ENCODE measurements at places on chromosomes 7 and 10.

- H3K27ac ChIP-seq: no peak overlapping the region
- H3K36me3 ChIP-seq: no peaks in the 10 kb centered on the region
- peaks cover 8% of the 10 kb centered on the region for H3K4me1 ChIP-seq
- no peaks in the 10 kb centered on the region for H3K27me3 ChIP-seq
- no peak overlapping the region for H3K4me3 ChIP-seq
These were observed 629.1 kb downstream of the PARD3 start for GRCh38 chr10:34185998-34186397.

- H3K36me3 ChIP-seq: no peaks in the 10 kb centered on the region
- H3K4me1 ChIP-seq: no peaks in the 10 kb centered on the region
- no peak for DNase-seq
- no peaks in the 10 kb centered on the region for H3K27me3 ChIP-seq
These were observed at the start of gene DMBT1 for GRCh38 chr10:122560279-122560804. DMBT1 (plus strand) TSS chr10:122560754; CDS start chr10:122560771, 17 bp downstream.

DNA sequence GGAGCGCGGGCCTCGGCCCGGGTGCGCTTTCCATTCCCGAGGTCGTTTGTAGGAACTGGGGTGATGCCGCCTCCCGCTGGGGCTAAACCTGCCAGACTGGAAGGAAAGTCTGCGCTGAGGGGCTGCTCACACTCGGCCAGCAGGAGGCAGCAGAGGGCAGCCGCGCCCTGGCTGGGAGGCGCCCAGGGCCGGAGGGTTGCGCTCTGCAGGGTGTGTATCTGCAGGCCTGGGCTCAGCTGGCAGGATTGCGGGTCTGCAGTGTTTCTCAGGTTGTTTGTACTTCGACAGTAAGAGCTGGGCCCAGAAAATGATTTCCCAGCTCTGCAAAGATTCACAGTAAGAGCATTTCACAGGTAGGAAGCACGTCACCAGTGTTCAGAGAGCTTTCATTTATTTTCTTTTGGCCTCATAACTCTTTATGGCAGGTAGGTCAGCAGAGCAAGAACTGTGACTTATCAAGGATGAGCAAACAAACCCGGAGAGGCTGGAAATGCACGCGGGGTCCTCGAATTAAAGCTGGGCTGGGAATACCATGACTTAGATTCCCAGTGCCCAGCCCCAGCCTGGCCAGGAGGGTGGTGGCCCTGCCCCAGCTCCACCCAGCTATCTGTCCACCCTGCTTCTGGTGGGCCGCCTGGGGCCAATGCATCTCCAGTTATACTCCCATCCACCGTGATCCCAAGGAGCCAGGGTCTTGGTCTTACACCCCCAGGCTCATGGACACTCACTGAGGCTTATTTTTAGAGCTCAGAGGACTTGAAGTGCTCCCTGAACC, 15.2 kb upstream of the PPP2R2D start:
- H3K36me3 ChIP-seq: no peaks in the 10 kb centered on the region
- H3K4me3 ChIP-seq: no peak overlapping the region
- peak; percentile 66 for DNase-seq
- no peaks in the 10 kb centered on the region for H3K27me3 ChIP-seq
- H3K27ac ChIP-seq: no peak overlapping the region
- peaks cover 4% of the 10 kb centered on the region for H3K4me1 ChIP-seq

- H3K4me3 ChIP-seq: no peak overlapping the region
- H3K4me1 ChIP-seq: no peaks in the 10 kb centered on the region
- H3K27me3 ChIP-seq: peaks cover 2% of the 10 kb centered on the region
- no peak overlapping the region for H3K27ac ChIP-seq
- H3K36me3 ChIP-seq: no peaks in the 10 kb centered on the region
- DNase-seq: no peak
These were observed 127.5 kb downstream of the WDR37 start for GRCh38 chr10:1183701-1184100.

GRCh38 chr10:96619120-96619519, 32.3 kb upstream of the TM9SF3 start:
- H3K36me3 ChIP-seq: no peaks in the 10 kb centered on the region
- H3K4me3 ChIP-seq: no peak overlapping the region
- DNase-seq: no peak

- no peaks in the 10 kb centered on the region for H3K27me3 ChIP-seq
- no peaks in the 10 kb centered on the region for H3K4me1 ChIP-seq
- H3K36me3 ChIP-seq: no peaks in the 10 kb centered on the region
- no peak overlapping the region for H3K27ac ChIP-seq
These were observed 162.6 kb upstream of the MAGI2 start for GRCh38 chr7:79615871-79616640.

- no peak overlapping the region for H3K27ac ChIP-seq
- no peak overlapping the region for H3K4me3 ChIP-seq
- H3K36me3 ChIP-seq: no peaks in the 10 kb centered on the region
These were observed 133.1 kb downstream of the CUBN start for GRCh38 chr10:16996530-16996964.

- no peak for DNase-seq
- no peaks in the 10 kb centered on the region for H3K27me3 ChIP-seq
- no peaks in the 10 kb centered on the region for H3K36me3 ChIP-seq
These were observed 145.1 kb downstream of the PLXNA4 start for GRCh38 chr7:132430861-132431822.

GRCh38 chr7:2718296-2718965, 30.4 kb downstream of the AMZ1 start:
- H3K4me3 ChIP-seq: no peak overlapping the region
- DNase-seq: no peak
- H3K27ac ChIP-seq: no peak overlapping the region
- H3K27me3 ChIP-seq: peaks cover 73% of the 10 kb centered on the region
- H3K4me1 ChIP-seq: peaks cover 73% of the 10 kb centered on the region

DNA sequence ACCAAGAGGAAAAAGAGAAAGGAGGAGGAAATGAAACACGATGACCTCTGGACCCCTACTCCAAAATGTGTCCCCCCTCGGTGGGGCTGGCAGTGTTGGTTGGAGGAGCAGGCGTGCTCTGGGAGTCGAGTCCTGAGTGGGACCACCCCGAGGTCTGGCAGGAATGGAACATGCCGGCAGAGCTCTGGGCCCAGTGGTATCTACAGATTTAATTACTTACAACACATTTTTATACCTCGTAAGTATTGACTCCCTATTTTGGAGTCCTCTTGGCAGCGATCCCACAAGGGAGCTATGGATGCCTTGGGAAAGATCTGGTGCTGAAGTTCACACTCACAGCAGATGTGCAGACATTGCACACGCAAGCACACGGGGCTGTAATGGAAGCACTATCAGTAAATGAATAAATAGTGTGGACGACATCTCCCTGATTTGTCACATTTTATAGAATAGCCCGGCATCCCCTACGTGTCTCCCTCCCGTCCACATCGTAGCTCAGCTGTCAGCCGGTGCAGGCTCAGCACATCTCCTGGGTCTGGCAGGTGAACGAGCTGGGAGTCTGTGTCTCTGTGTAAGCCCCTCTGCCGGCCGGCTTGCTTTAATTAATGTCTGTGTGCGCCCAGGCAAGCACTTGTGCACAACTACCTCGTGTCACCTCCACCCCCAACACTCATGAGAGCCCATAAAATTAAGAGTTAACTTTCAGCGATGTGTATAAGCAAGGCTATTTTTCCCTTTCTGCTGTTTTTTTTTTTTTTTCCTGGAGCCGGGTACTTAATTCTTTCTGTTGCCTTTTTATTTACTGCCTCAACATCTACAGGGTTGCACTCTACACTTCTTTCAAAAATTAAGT, 603.2 kb downstream of the LRMDA start:
- H3K36me3 ChIP-seq: no peaks in the 10 kb centered on the region
- H3K4me1 ChIP-seq: no peaks in the 10 kb centered on the region
- H3K27ac ChIP-seq: no peak overlapping the region
- peaks cover 4% of the 10 kb centered on the region for H3K27me3 ChIP-seq
- no peak for DNase-seq
- H3K4me3 ChIP-seq: no peak overlapping the region

DNA sequence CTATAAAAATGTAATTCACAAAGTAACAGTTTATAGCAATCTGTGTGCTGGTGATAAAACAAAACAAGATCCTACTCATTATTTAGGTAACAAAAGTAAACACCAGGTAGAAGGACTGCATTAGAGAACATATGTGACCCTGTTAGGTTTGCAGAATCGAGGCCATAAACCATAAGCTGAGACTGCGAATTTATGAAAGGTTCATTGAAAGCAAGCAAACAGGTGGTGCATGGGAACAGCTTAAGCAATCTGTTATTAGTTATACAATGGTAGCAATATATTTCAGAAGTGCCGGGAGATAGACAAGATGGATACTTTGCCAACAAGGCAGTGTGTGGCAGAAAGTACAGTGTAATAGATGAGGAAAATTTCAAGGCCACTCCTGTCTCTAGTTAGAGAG, 23.5 kb upstream of the FAM133B start:
- H3K4me3 ChIP-seq: no peak overlapping the region
- no peak overlapping the region for H3K27ac ChIP-seq
- no peaks in the 10 kb centered on the region for H3K4me1 ChIP-seq
- no peaks in the 10 kb centered on the region for H3K27me3 ChIP-seq

- DNase-seq: no peak
- no peak overlapping the region for H3K4me3 ChIP-seq
These were observed 79.5 kb downstream of the AOAH start for GRCh38 chr7:36644625-36645422.

DNA sequence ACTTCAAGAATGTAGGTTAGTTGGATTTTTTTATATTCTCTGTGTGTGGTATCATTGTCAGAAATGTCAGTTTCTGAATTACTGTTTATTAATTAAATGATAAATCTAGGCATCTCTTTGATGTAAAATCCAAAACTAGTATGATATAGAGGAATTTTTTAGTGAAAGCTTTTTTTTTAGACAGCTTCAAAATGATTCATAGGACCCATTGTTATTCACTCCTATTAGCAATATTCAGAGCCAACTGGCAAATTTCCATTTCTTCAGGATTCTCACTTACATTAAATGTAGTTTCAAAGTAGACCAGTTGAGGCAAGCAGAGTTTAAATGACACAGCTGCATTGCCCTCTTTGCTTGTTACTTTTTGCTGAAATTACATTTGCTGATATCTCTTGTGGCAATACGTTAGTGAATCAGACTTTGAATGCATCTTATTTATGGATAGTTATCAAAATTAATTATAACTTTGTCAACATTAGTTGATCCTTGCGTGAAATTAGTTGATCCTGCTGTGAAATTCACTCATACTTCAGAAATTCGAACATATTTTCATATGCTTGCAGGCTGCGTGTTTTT, 20.3 kb downstream of the ZNF277 start:
- H3K27ac ChIP-seq: no peak overlapping the region
- DNase-seq: no peak
- no peaks in the 10 kb centered on the region for H3K27me3 ChIP-seq
- no peak overlapping the region for H3K4me3 ChIP-seq

- H3K36me3 ChIP-seq: peaks cover 65% of the 10 kb centered on the region
- no peak overlapping the region for H3K27ac ChIP-seq
- H3K4me1 ChIP-seq: no peaks in the 10 kb centered on the region
- H3K4me3 ChIP-seq: no peak overlapping the region
These were observed 48.6 kb downstream of the NCAPG2 start for GRCh38 chr7:158655931-158656441.

- no peaks in the 10 kb centered on the region for H3K27me3 ChIP-seq
- no peaks in the 10 kb centered on the region for H3K36me3 ChIP-seq
- H3K27ac ChIP-seq: no peak overlapping the region
- no peaks in the 10 kb centered on the region for H3K4me1 ChIP-seq
- H3K4me3 ChIP-seq: no peak overlapping the region
- DNase-seq: no peak
These were observed 35.7 kb downstream of the ITPRID1 start for GRCh38 chr7:31549611-31550010.

GRCh38 chr7:50121286-50121685, 28.2 kb upstream of the ZPBP start:
- no peaks in the 10 kb centered on the region for H3K36me3 ChIP-seq
- H3K27ac ChIP-seq: no peak overlapping the region
- no peaks in the 10 kb centered on the region for H3K4me1 ChIP-seq
- no peak overlapping the region for H3K4me3 ChIP-seq
- H3K27me3 ChIP-seq: no peaks in the 10 kb centered on the region

DNA sequence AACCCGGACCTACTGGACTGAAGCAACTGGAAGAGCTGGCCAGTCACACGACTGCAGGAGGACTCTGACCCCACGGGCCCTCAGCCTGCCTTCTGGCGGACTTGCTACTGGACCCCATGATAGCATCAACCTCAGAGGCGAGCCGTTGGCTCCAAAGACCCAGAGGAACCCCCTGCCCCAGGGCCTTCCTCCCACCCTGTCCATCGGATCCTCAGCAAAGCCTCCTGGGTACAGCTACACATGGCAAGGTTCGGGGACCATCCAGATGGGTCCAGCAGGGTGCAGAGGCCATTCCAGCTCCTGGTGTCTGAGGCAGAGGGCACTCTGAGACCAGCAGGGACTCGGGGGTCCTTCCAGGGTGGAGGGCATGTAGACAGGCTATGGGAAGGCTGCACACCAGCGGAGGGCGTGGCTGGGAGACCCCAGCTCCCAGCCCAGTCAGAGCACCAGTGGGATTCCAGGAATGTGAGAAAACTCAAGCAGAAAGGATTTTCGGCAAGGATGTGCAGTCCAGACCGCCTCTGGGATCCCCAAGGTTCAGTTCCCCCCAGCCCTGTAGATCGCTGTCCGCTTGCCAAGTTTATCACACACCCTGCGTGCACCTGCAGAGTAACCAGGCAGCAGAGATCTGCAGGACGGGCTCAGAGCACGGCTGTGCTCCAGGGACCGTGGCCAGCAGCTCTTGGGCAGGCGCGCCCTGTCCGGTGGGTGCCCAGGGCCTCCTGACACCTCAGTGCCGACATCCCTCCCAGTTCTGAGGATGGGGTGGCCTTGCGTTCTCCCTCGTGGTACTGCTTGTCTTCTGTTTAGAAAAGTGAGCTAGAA, 89.8 kb upstream of the PPP2R2D start:
- no peaks in the 10 kb centered on the region for H3K27me3 ChIP-seq
- H3K4me1 ChIP-seq: no peaks in the 10 kb centered on the region
- no peak overlapping the region for H3K27ac ChIP-seq
- no peak overlapping the region for H3K4me3 ChIP-seq
- DNase-seq: no peak

- no peak for DNase-seq
These were observed 194.1 kb upstream of the LYZL2 start for GRCh38 chr10:30823651-30824050.

- H3K36me3 ChIP-seq: no peaks in the 10 kb centered on the region
- no peaks in the 10 kb centered on the region for H3K4me1 ChIP-seq
- H3K27me3 ChIP-seq: no peaks in the 10 kb centered on the region
- H3K27ac ChIP-seq: no peak overlapping the region
These were observed 75.8 kb downstream of the GNAI1 start for GRCh38 chr7:80210400-80210799.

- no peaks in the 10 kb centered on the region for H3K27me3 ChIP-seq
- no peak overlapping the region for H3K27ac ChIP-seq
- no peaks in the 10 kb centered on the region for H3K4me1 ChIP-seq
- no peak for DNase-seq
- no peaks in the 10 kb centered on the region for H3K36me3 ChIP-seq
- no peak overlapping the region for H3K4me3 ChIP-seq
These were observed 16.9 kb upstream of the GGCT start for GRCh38 chr7:30521532-30521931.

Data from thymus (tissue), 14 donors.